A673 (cell line): ENCODE measurements at places on chromosomes 11 and 22.

GRCh38 chr11:297586-298405, 1.5 kb downstream of the IFITM5 start:
- DNase-seq = no peak

DNA sequence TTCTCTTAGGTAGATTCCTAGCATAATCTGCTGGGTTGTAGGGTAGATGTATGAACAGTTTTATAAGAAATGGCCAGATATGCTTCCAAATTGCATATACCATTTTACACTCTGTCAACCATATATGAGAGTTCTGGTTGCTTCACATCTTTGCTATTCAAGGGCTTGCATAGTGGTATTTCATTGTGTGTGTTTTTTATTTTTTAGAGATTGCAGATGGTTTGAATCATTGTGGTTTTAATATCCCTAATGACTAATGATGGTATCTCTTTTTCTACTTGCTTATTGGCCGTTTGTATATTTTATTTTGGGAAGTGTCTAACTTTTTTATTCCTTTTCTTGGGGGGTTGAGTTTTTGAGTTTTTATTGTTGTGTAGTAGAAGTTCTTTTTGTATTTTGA, 26.9 kb downstream of the RNF214 start:
- no peak for DNase-seq

- DNase-seq = no peak
Observed at GRCh38 chr22:50083462-50084079, 1.7 kb downstream of the MLC1 start.

- no peak for DNase-seq
Observed at GRCh38 chr11:114288136-114288535, 8.1 kb upstream of the NNMT start.

- no peak for DNase-seq
Observed at GRCh38 chr11:61890529-61891330, 615 bp downstream of the FADS3 start.

DNA sequence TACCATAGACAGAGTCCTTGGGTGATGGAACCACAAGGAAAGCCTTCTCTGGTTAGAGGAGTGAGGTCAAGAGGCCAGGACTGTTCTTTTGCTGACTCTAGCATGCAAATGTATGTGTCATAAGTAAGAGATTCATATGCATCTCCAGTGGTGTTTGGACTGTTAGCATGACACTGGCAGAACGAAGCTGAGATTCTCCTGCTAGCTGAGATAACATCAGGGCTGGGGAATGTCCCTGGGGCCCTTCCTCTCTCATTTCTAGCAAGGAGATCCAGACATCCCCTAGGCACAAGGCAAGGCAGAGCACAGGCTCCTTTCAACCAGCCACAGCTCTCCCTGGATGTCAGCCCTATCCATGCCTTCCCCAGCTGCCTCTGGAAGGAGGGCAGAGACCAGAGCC, 711.3 kb downstream of the OPCML start:
- DNase-seq = no peak

- peak; percentile 93 for DNase-seq
Observed at GRCh38 chr22:30802202-30803166, 107.8 kb downstream of the OSBP2 start.

DNA sequence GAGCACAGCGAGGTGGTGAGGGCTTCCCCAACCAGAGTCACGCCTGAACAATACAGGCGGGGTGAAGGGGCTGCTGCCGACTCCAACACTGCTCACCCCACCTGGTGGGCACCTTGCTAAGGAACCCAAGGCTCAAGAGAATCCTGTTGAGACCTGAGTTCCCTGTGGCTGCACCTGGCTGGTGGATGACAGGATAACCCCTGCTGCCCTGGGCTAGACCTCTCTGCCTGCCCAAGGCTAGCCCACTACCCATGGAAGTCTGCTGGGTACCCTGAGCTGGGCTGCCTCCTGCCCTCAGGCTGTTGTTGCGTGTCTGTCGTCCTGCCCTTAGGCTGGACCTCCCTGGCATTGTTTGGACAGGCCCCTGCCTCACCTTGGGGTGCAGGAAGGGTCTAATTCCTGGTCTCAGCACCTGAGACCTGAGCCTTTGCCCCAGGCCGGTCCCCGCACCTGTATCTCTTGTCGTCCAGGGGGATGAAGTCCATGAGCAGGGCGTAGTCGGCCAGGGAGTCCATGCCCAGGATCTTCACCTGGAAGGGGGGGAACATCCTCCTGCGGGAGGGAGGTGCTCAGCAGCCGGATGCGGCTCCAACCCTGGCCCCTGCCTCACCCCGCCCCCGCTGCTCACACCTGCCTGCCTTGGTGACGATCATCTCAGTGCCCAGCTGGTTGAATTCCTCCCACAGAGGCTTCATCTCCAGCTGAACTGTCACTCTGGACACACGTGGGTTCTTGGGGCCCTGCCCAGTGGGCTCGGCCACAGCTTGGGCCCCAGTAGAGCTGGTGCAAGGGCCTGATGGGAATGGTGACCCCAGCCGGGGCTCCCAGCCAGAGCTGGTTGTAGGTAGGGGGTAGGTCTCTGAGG, 4.9 kb upstream of the NUDT8 start:
- DNase-seq = no peak

- no peak for DNase-seq
Observed at GRCh38 chr11:67776852-67777520, 102.6 kb upstream of the ALDH3B2 start.

DNA sequence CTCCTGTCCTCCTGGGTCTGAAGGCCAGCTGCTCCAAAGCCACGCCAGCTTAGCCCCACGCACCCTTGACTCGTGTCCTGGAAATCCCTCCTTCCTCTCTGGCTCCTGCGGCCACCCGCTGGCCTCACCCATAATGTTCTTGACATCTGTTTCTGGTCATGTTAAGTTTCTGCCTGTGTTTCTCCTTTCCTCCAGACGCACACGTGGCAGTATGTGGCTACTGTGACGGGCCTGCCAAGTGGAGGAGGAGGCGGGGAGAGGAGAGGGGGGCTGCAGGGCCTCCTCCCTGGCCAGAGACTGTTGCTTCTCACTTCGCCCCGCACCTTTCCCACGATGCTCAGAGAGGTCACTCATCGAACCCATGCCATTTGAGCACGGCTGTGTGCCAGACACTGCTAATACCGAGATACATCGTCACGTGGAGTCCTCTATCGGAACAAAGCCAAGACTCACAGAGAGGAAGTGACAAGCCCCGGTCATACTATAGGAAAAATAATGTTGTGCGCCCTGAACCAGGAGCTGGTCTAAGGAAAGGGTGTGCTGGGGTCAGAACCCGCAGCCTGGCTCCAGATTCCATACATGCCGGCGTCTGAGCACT, 11.5 kb downstream of the C1QTNF6 start:
- no peak for DNase-seq

GRCh38 chr11:131832079-131832478, 461.7 kb downstream of the NTM start:
- DNase-seq = no peak

GRCh38 chr11:118076754-118077281, at the start of gene TMPRSS4:
Gene TMPRSS4 (plus strand): TSS chr11:118077078. CDS start chr11:118077303, 225 bp downstream.
- DNase-seq = no peak

DNA sequence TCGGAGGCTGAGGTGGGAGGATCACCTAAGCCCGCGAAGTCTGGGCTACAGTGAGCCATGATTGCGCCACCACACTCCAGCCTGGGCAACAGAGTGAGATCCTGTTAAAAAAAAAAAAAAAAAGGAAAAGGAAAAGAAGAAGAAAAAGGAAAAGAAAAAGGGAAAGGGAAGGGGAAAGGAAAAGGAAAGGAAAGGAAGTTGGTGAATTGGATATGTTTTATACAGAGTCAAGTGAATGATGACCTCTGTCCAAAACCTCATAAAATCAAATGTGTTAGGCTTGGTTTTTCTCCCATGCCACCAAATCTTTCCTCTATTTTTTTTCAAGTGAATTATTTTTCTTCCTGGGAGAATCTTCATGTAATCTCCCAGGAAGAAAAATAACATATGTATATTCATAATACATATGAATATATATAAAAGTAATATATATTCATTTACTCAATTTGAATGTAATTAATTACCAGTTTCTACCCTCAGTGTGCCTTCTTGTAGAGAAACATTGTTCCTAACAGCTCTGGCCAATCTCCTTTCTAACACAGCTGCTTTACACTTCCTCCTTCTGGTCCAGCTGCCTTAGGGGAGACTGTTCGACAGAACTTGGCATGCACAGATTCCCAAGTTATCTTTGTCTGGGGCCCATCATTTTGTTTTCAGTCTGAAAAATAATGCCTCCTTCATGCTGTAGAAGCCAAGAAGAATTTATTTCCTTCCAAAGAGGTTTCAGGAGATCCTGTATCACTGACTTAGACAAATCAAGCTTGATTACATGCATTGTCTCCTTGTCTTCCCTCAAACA, 111.9 kb downstream of the CCDC34 start:
- DNase-seq = no peak

- DNase-seq = peak; percentile 30
Observed at GRCh38 chr11:119478711-119479285, 55.8 kb upstream of the THY1 start.
